ENCODE measurements at places on chromosomes 11 and 22.

- no peak for DNase-seq
Observed at GRCh38 chr22:38454353-38455075, 485 bp downstream of the KCNJ4 start.

DNA sequence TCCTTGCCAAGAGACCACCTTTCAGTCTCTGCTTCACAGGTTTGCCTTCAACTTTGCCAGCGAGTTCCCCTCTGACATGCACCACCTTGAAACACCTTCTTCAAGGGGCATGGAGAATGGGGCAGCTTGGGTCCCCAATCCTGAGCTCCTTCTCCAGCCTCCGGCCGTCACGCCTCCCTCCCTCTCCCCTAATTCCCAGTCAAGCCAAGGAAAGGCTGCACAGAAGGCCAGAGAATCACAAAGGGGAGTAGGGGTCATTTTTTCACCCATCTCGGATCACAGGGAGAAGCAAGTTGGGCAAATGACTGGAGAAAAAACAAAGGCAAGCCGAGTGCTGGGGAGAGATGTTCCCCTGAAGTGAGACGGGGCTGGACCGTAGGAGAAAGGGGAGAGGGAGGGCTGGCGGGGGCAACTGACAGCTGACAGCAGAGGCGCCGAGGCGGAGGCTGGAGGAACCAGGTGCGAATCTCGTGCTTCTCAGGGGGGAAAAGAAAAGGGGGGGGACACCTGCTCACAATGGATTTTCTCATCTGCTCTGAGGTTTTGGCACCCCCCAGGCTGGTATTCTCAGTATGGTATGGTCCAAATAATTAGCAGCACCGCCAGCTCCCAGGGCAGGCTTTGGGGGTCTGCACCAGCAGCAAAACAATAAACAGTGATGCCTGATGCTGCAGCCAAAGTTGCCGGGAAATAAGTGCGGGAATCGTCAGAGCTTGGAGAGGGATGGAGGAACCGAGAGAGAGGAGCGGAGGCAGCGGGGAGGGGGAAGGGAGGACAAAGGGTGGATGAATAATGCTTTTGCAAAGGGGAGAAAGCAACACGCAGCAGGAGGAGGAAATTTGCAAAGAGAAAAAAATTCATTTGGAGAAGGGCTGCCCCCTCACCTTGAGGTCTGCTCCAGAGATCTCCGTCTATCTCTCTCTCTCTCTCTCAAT is 644 bp downstream of the YPEL4 start:
- no peak for DNase-seq

DNA sequence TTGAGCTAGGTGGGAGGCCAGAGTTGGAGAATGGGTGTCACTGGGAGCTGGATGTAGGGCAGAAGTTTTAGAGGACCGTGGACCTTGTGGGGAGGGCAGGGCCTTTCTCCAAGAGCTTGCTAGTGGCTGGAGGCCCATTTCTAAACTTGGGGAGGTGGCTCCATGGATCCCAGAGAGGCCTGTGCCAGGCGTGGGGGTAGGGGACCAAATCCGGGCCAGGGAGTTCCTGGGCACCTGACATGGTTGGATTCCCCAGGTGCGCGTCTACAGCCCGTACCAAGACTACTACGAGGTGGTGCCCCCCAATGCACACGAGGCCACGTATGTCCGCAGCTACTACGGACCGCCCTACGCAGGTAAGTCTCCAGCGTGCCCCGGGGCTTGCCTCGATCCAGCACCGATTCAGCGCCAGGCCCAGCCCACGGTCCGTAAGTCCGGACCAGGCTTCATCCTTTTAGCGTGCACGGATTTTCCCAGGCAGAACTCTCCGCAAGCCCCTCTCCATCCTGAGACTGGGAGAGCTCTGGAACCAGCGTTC is 14.2 kb downstream of the PLEKHB1 start:
- no peak for DNase-seq

GRCh38 chr11:79060081-79060953 is 380.5 kb downstream of the TENM4 start:
- DNase-seq, result no peak

GRCh38 chr11:23201936-23202522 is 341.8 kb upstream of the CCDC179 start:
- DNase-seq, result no peak

DNA sequence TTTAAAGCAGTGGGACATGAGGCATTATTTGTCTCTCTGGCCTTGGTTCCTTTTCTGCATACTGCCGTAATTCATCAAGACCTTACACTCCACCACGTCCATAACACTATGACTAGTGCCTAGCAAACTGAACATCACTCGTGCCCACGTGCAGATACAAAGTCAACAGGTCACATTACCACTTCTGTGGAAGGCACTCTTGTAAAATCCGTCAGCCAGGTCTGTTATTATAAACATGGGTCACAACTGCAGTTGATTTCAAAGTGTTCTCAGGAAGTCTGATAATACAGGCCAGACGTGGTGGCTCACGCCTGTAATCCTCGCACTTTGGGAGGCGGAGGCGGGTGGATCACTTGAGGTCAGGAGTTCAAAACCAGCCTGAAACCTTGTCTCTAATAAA is 14.1 kb downstream of the VSIG10L2 start:
- no peak for DNase-seq

- no peak for DNase-seq
Observed at GRCh38 chr11:25483915-25484635, 847.9 kb upstream of the ANO3 start.

- DNase-seq, result no peak
Observed at GRCh38 chr11:3835751-3836150, 5.0 kb downstream of the RHOG start.

- no peak for DNase-seq
Observed at GRCh38 chr11:8720352-8720751, 37.8 kb downstream of the RPL27A start.

DNA sequence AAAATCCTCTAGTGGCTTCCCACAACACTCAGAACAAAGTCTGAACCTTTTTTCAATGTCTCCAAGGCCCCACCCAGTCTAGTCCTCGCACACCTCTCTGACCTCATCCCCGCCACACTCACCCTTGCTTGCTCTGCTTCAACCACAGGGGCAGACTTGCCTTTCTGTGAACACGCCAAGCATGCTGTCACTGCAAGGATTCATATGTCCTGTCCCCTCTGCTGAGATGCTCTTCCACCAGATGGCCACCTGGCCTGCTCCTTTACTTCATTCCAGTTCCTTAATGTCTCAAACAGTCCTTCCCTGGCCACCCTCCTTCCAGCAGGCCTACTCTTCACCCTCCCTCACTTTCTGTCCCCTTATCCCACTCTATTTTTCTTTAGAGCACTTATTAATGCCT is 60.6 kb upstream of the ARHGAP20 start:
- no peak for DNase-seq

DNA sequence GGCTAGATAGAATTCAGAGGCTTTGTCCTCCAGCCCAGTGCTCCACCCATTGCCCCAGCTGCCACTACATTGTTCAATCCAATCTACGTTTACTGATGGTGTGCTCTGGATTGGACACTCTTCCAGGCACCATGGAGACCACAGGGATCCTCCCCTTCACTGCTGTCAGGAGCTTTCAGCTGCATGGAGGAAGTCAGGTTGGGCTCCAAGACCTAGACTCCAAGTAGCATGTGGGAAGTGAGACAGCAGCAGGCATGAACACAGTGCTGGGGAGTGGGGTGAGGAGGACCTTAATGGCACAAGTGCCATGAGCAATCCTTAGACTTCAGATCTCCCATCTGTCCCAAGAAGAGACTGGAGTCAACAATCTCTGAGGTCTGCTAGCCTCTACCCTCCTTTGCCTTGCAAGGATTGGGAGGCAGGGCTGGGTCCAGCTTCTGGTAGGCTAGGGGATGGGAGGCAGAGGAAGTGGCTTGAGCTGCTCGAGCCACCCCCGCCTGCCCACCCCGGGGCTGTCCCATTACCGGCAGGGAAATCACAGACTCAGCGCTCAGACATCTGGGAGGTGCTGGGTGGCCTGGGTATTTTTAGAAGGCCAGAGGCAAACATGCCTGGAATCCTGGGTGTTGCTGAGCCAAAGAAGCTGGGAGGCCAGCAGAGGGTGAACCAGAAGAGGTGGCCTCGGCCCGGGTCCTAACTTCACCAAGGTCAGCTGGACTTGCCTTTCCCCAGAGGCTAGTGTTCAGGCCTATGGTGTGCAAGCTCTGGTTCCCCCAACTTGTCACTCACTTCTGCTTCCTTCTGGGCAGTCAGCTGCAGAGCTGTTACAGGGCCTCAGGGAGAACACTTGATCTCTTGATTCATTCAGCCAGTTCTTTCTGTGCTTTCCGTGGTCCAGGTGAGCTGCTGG is 15.2 kb upstream of the FCHSD2 start:
- no peak for DNase-seq

DNA sequence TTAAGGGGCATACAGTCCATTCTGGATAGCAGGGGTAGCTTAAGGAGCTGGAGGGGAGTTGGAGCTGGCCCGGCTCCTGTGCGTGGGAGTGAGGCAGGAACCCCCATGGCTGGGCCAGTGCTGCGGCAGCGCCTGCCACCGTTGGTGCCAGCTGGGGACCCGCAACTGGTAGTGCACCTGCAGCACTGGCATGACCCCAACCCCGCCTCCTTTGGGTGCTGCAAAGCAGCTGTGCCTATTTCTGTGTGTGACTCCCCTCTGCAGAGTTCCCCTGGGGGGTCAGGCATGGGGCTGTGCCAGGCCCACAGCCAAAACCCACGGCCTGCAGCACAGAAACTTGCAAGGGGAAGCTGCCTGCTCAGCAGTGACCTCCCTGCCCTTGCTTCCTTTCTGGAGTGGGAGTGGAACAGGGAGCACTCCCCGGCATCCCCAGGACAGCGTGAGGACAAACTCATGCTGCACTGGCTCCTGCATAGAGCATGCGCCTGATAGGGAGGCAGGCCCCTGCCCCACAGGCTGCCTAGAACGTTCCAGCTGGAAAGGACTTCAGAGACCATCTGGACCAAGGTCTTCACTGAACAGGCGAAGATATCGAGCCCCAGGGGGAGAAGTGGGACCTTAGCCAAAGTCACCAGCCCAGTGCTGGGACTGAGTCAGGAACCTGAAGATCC is 26.2 kb upstream of the RAB1B start:
- no peak for DNase-seq

GRCh38 chr11:103633068-103633788 is 403.2 kb upstream of the DDI1 start:
- no peak for DNase-seq

DNA sequence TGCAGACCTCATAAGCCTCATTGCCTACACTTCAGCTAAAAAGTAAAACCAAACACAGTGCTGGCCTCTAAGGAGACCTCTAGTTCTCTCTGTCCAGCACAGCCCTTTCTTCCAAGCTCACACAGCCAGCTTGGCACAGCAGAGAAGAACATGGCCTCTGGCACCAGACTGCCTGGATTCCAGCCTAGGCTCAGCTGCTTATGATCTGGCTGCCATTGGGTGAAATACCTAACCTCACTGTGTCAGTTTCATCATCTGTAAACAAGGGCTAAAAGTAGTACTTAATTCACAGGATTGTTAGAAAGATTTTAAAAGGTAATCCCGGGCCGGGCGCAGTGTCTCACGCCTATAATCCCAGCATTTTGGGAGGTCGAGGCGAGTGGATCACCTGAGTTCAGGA is 9.9 kb upstream of the ACER3 start:
- no peak for DNase-seq

DNA sequence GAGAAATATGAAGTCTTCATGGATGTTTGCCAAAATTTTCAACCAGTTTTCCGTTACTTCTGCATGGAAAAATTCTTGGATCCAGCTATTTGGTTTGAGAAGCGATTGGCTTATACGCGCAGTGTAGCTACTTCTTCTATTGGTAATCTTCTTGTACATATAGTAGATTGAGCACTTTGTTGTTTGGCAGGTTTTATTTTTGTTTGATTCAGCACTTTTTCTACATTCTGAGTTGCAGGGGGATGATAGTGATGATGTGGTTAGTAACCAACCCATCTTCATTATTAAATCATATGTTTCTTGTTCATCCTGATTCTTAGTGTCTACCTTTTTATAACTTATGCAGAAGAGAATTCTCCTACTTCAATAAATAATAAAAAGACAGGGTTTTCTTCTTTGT is 121.6 kb downstream of the C11orf65 start:
- DNase-seq, result no peak

- DNase-seq, result no peak
Observed at GRCh38 chr22:44001521-44001920, 22.6 kb upstream of the PARVB start.

GRCh38 chr11:104151404-104152204 is 12.3 kb downstream of the PDGFD start:
- no peak for DNase-seq

GRCh38 chr11:102005306-102005705 is 41.9 kb upstream of the CFAP300 start:
- no peak for DNase-seq

GRCh38 chr11:19499999-19500398 is 212.6 kb upstream of the NAV2 start:
- DNase-seq, result no peak

GRCh38 chr22:49760630-49761571 is 66.8 kb downstream of the BRD1 start:
- DNase-seq, result no peak

DNA sequence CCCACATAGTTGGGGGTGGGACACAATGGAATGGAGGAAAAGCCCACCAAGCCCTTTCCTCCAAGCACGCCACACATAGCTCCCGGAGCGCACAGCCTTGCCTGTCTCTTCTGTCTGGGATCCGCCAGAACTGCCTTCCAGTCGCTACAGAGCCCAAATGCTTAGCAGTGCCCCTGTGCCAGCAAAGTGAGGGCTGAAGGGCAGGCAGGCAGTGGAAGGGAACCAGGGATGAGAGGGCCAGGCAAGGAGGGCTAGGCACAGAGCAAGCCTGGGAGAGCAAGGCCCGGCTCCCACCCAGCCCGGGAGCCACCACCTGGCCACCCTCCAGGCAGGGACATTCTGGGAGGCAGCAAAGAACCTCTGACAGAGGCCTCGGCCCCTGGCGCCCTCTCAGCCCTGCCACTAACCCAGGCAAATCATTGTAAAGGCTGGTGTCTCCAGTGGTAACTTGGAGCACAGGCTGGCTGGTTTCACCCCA is 32.5 kb downstream of the PPP2R1B start:
- no peak for DNase-seq

DNA sequence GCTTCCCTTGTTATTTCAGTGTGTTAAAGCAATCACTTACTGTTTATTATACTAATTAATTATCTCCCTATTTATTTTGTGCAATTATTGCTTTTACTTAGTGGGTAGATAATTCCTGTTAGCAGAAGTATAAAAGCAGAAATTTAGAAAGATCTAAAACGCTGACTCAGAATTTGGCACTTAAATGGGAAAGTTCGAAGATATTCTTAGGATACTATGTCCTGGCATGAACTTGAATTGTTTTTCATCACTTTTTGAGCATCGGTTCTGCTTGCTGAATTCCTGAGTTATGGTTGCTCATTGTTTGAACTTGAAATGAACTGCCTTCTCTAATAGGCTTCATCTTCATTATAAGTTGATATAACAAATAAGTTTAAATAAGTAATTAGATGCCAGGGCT is 325.4 kb downstream of the JRKL start:
- no peak for DNase-seq

DNA sequence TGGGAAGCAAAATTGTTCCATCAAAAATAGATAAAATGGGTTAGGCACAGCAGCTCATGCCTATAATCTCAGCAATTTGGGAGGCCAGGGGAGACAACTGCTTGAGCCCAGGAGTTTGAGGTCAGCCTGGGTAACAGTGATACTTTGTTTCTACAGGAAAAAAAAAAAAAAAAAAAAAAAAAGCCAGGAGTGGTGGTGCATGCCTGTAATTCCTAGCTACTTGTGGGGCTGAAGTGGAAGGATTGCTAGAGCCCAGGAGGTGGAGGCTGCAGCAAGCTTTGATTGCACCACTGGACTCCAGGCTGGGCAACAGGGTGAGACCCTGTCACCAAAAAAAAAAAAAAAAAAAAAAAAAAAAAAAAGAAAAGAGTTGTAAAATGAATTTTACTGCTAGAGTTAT is 49.6 kb downstream of the KIF18A start:
- DNase-seq, result no peak

GRCh38 chr11:43718373-43718772 is 37.8 kb downstream of the HSD17B12 start:
- DNase-seq, result no peak
